ENCODE measurements at places on chromosomes 7 and 10. TPM values are rescaled to one million over a fixed set of nuclear protein-coding genes. Genes with fewer than 3 reads are reported as not detected.

DNA sequence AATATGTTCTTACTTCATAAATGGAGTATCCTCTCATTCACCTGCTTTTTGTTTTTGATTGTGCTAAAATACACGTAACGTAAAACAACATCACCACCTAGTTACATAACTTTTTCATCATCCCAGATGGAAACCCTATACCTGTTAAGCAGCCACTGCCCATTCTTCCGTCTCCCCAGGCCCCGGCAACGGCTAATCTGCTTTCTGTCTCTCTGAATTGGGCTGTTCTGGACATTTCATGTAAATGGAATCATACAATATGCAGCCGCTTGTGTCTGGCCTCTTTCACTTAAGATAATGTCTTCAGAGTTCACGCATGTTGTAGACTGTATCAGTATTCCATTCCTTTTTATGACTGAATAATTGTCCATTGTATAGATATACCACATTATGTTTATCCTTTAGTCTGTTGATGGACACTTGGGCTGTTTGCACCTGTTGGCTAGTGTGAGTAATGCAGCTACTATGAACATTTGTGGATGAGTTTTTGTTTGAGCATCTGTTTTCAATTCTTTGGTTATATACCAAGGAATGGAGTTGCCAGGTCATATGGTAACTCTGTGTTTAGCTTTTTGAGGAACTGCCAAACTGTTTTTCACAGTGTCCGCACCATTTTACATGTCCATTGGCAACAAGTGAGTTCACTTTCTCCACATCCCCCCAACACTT is 14.1 kb upstream of the SUN1 start:
- peak; percentile 77 for DNase-seq

DNA sequence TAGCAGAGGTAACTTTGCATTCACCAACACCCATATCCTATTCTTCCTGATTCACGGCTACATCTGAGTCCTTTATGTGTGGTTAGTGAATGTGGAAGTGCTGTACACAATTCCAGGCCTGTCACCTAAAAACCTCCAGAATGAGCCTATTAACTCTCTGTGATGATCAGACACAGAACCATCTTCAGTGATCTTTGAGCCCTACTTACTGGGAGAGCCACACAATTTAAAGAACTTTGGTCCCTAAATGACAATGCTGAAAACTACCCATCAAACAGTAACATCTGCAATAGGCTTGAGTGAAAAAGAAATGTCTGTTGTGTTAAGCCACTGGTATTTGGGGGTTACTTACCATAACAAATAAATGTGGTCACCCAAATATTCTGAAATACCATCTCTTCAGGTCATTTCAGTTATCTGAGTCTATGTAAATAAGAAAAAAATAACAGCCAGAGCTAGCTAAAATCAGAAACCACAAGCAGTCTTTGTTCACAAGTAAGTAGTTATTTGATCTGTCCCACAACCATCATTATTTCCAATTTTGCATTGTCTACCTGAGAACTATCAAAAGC is 145.7 kb downstream of the HGF start:
- DNase-seq = peak; percentile 46

DNA sequence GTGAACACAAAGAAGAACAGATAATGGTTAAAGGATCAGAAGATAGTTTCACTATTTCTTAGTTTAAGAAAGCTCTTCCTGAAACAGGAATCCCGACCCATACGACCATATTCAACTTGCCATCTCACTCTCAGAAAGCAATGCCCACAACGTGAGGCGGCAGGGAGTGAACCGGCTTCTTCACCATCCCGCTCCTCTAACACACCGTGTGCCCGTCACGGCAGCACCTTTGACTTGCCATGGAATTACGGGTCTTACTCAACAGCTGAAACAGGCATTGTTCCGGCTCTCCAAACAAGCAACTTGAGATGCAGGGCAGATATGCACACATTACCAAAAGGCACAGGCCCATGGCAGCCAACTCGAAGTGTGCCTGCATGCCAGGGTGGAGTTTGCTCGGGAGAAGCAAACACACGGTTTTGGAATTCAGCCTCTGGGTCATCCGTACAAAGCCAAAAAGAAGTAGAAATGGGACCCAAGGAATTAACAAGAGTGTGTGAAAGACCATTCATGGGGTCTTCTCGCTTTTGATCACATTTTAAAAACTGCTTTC is 293.6 kb downstream of the DNAJB6 start:
- DNase-seq = no peak

DNA sequence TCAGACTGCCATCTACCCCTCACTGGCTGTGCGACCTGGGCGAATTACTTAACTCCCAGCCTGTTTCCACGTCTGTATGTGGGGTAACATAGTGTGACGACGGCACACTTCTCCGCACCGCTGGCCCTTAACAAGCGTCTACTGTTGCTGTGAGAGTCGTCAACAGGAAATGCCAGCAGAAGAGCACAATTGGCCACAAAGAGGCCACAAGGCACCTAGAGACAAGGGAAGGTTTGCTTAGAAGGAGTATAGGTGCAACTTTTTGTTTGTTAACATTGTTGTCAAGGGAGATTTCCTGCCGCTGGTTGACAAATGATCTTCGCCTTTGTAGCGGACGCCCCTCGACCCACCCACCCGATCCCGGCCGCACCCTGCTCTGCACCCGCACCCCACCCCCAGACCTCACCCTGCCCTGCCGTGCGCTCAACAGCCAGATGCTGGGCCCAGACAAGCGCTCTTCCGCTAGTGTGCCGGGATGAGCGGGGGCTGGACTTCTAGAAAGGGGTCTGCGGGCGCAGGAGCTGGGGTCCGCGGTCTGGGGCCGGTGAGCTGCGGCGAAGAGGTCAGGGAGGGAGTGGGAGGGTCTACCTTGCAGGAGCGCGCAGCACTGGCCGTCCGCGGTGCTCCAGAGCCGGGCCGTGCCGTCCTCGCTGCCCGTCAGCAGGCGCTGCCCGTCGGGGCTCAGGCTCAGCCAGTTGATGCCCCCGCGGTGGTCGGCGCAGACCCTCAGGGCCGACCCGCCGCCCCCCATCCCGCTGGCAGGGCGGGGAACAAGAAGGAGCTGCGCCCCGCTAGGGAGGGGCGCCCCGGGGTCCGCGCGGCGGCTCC is 785 bp downstream of the WDR86 start:
- DNase-seq = no peak

DNA sequence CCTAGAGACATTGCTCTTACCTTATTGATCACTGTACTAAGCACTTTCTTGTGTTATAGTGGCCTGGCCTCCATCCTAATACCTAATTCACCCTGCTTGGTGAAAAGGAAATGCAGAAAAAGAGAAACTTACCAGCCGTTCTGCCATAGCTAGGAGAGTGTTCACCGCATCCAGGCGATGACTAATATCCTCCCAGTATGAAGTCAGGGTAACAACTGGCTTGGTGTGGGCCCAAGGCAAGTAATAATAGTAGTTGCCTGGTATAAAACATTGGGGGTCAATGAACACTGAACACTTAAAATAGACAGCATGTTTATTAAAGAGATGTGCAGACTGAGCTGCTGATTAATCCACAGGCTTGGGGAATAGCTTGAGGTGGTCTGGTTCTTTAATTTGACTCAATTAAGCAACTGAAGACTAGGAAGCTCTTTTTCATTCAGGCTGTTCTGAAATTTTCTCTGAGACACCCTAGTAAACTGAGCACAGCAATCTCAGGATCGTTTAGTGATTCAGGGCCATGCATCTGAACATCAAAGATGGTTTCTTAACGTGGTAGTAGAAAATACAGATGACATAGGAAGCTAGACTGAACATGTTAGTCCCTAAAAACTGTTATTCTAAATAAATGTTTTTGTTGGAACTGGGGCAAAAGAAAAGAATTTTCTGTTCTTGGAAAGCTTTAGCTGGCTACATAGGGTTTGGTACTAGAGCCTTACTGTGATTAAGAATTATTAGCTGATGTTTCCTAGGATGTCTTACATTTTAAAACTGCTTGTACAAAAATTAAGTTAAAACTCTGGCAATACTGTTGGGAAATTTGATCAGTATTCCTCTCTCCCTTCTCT is 102.2 kb downstream of the MYOF start:
- peak; percentile 89 for DNase-seq

GRCh38 chr10:102959360-102959759 is 41.3 kb downstream of the CNNM2 start:
- DNase-seq = no peak

- DNase-seq = no peak
Observed at GRCh38 chr10:30038781-30039536, 20.4 kb downstream of the JCAD start.

DNA sequence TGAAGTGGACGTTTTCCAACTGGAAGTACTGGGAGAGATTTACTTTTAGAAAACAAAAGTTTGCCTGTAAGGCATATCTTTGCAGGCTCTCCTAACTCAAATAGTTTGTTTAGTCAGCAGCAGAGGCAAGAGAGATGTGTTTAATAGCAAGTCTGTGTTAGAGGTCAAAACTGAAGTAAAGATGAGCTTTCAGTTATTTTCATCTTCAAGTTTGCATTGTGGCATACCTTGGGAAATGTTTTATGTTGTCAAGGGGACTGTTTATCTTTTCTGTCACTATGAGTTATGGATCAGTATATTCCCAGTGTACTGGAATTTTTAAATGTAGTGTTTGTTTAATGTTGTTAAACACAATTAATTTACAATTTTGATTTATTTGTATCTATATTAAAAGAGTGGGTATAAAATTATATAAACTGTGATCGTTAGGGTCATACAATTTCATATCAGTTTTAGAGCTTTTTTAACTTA is 169.7 kb upstream of the PPP1R3A start:
- DNase-seq = no peak

DNA sequence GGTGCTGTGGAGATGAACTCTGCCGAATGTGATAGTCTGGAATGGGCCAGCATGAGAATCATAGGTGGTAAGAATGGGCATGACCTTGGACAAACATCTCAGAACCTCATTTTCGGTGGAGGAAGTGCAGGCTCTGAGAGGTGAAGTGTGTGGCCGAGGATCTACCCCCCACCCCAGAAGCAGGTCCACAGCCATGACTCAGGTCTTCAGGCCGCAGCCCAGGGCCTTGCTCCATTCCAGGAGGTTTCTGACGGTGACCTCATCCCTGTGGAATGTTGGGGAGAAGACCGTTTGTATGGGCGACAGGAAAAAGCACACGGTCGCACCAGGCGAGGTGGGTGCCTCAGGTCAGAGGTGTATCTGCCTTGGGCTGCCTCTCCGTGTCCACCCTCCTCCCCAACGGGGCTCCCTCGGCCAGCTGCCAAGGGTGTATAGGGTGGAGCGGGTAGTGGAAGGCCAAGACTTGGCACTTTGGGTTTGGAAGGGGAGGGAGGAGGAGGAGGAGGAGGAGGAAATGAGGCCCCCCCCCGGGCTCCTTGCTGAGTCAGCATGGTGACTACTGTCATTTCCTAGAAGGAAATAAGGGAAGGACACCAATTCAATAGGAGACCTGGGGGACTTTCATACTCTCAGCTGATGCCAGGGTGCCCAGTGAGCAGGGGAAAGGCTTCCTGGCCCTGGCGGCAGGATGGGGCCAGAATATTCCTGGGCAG is 168.0 kb upstream of the RHEB start:
- DNase-seq = peak; percentile 95

GRCh38 chr10:43228783-43229207 is 38.1 kb downstream of the RASGEF1A start:
- DNase-seq = no peak

DNA sequence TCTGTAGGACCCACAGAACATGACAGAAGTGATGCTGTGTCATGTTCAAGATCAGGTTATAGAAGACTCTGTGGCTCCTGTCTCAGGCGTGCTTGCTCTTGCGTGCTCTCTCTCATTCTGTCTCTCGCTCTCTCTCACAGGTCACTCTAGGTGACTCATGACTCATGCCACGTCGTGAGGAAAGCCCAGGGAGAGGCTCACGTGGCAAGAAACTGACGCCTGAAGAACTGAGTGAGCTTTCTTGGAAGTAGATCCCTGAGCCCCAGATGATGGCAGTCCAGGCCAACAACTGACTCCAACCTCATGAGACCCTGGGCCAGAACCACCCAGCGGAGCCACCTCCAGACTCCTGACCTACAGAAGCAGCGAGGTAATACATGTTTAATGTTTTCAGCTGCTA is 103.3 kb downstream of the DNMBP start:
- DNase-seq = no peak

DNA sequence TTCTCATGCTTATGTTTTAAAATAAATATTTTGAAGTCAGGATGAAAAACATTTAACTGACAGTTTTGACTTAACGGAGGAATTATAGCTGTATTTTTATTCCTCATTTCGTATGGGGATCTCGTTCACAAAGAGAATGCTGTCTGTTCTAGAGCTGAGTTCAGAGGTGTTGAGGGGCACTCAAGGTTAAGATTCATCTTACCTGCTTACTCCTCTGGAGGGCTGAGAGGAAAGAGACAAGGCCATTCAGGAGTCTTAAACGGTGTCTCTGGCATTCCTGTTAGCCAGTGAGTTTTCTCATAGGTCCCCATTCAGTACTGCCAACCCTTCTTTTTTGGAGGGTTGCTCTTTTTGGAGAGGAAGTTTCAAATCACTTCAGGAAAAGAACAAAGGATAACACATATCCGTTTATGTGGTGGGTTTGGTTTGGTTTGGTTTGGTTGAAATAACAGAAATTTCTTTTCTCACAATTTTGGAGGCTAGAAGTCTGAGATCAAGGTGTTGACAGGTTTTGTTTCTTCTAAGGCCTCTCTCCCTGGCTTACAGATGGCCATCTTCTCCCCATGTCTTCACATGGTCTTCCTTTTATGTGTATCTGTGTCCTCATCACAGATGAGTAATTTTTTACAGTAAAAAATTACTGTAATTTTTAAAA is 23.1 kb downstream of the CALHM2 start:
- DNase-seq = no peak

DNA sequence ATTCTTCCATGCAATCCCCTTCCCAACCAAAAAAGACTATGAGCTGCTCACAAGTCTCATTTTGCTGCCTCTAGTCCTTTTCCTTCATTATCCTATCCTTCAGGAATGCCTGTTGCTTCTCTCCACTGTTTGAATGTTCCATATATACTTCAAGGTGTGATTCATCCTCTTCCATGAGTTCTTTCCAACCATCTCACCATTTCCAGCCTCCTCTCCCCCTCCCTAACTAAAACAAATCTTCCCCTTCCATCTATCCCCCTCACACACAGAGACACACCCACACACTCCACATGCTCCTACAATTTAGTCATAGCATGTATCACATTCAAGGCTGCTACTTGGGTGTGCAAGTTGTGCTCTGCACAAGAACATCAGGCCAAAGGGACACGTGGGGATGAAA is 254.3 kb downstream of the DYNC1I1 start:
- DNase-seq = no peak

UNCX gene
- not detected for total RNA-seq

CCL24 gene
- not detected for total RNA-seq

CTTNBP2 gene
- 3.1 TPM for total RNA-seq

Data from myocyte (in vitro differentiated cells).